LHCN-M2 (cell line): ENCODE measurements at places on chromosomes 5 and 9. TPM values are rescaled to one million over a fixed set of nuclear protein-coding genes. Genes with fewer than 3 reads are reported as not detected.

FBXO10 gene
- 22.8 and 34.1 TPM in 2 replicates for total RNA-seq

DNM1 gene
- total RNA-seq = 0.17 TPM in 1 of 2 replicates, not detected in the other

DMRT3 gene
- not detected in 2 replicates for total RNA-seq

SPINK6 gene
- not detected in 2 replicates for total RNA-seq

AJM1 gene
- 3.1 and 3.6 TPM in 2 replicates for total RNA-seq
